Tracheal epithelial cell (primary cell): ENCODE measurements at places on chromosomes 4 and X. TPM values are rescaled to one million over a fixed set of nuclear protein-coding genes. Genes with fewer than 3 reads are reported as not detected.

PDGFC gene
- total RNA-seq = 39.2 and 48.9 TPM in 2 replicates

FSTL5 gene
- not detected in 2 replicates for total RNA-seq

ACSL4 gene
- total RNA-seq = 50.3 and 88.4 TPM in 2 replicates

PACRGL gene
- 14.1 and 20.7 TPM in 2 replicates for total RNA-seq

F8A2 gene
- total RNA-seq = 0.96 TPM in 1 of 2 replicates, not detected in the other

CCDC120 gene
- 1.2 and 1.3 TPM in 2 replicates for total RNA-seq

CT45A5 gene
- total RNA-seq = not detected in 2 replicates

DRP2 gene
- total RNA-seq = under 0.01 TPM in 2 replicates

MID1 gene
- total RNA-seq = 3.0 and 4.3 TPM in 2 replicates

NAA11 gene
- not detected in 2 replicates for total RNA-seq

MTMR8 gene
- total RNA-seq = 0.21 and 0.72 TPM in 2 replicates

IL2 gene
- not detected in 2 replicates for total RNA-seq

GPAT3 gene
- total RNA-seq = 3.2 and 4.8 TPM in 2 replicates

AMBN gene
- total RNA-seq = not detected in 2 replicates

ATP10D gene
- total RNA-seq = 20.0 and 37.1 TPM in 2 replicates

CSN1S1 gene
- total RNA-seq = not detected in 2 replicates

CT45A3 gene
- not detected in 2 replicates for total RNA-seq

ZNF280C gene
- total RNA-seq = 1.2 and 2.1 TPM in 2 replicates

ADAMTS3 gene
- 0.64 and 3.9 TPM in 2 replicates for total RNA-seq

LNX1 gene
- 1.7 and 4.0 TPM in 2 replicates for total RNA-seq

ZFP92 gene
- total RNA-seq = 0.43 and 0.72 TPM in 2 replicates

TRIML1 gene
- total RNA-seq = not detected in 2 replicates

PABPC1L2A gene
- not detected in 2 replicates for total RNA-seq

ITGB1BP2 gene
- total RNA-seq = 0.24 and 1.1 TPM in 2 replicates

FREM3 gene
- under 0.01 TPM in 1 of 2 replicates, not detected in the other for total RNA-seq

MAB21L2 gene
- not detected in 2 replicates for total RNA-seq
